ENCODE measurements at places on chromosomes 7 and 10. TPM values are rescaled to one million over a fixed set of nuclear protein-coding genes. Genes with fewer than 3 reads are reported as not detected.

- H3K4me1 ChIP-seq, result no peaks in the 10 kb centered on the region
- H3K4me3 ChIP-seq, result no peak overlapping the region
- no peaks in the 10 kb centered on the region for H3K27me3 ChIP-seq
- no peak for DNase-seq
- H3K36me3 ChIP-seq, result no peaks in the 10 kb centered on the region
Measured at GRCh38 chr10:109358325-109358724, 565.0 kb downstream of the XPNPEP1 start.

GRCh38 chr10:102139281-102140110, 6.7 kb downstream of the PPRC1 start:
- DNase-seq, result no peak
- peaks cover 28% of the 10 kb centered on the region for H3K4me1 ChIP-seq
- no peak overlapping the region for H3K4me3 ChIP-seq
- no peak overlapping the region for H3K27ac ChIP-seq

DNA sequence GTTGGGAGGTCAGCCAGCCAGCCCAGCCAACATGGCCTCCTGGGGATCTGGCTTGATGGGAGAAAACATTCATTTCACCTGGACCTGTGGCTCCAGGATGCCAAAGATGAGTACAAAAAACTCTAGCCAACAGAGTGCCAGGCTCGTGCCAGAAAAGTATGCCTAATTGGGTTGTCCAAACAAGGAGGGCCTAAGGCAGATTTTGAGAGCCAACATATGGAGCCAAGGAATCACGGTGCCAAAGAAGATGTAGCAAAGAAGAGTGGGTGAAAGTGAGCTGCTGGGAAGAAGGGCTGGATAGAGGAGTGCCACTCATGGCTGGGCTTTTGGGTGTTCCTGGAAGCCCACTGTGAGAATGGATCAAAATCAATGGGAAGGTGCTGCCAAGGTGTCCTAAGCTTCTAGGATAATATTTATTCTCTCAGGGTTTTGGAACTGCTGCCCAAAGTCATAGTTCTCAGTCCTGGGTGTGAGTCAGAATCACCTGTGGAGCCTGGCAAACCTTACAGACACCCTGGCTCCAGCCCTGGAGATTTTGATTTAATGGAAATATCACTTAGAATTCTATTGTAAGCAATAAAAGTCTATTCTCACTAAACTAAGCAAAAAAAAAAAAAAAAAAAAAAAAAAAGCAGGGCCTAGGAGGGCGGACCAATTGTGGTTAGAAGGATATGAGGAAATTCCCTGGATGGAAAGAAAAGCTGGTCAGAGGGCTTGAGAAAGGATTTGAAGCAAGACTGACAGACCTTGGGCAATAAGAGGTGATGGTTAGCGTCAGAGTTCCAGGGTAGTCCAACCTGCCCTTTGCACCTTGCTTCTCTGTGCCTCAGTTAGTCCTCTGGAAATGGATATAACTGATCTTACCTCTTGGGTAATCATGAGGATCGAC, 182.2 kb upstream of the PRR15 start:
- H3K27ac ChIP-seq, result no peak overlapping the region
- no peaks in the 10 kb centered on the region for H3K4me1 ChIP-seq
- no peaks in the 10 kb centered on the region for H3K27me3 ChIP-seq
- no peak overlapping the region for H3K4me3 ChIP-seq
- no peak for DNase-seq

- DNase-seq, result no peak
- H3K4me1 ChIP-seq, result no peaks in the 10 kb centered on the region
- no peak overlapping the region for H3K27ac ChIP-seq
- H3K27me3 ChIP-seq, result no peaks in the 10 kb centered on the region
- no peak overlapping the region for H3K4me3 ChIP-seq
Measured at GRCh38 chr10:130808686-130809085, 502.8 kb downstream of the TCERG1L start.

GRCh38 chr7:64630496-64630895, 35.4 kb upstream of the ZNF107 start:
- no peaks in the 10 kb centered on the region for H3K27me3 ChIP-seq
- H3K4me3 ChIP-seq, result no peak overlapping the region
- no peak overlapping the region for H3K27ac ChIP-seq
- H3K4me1 ChIP-seq, result no peaks in the 10 kb centered on the region
- DNase-seq, result no peak

DNA sequence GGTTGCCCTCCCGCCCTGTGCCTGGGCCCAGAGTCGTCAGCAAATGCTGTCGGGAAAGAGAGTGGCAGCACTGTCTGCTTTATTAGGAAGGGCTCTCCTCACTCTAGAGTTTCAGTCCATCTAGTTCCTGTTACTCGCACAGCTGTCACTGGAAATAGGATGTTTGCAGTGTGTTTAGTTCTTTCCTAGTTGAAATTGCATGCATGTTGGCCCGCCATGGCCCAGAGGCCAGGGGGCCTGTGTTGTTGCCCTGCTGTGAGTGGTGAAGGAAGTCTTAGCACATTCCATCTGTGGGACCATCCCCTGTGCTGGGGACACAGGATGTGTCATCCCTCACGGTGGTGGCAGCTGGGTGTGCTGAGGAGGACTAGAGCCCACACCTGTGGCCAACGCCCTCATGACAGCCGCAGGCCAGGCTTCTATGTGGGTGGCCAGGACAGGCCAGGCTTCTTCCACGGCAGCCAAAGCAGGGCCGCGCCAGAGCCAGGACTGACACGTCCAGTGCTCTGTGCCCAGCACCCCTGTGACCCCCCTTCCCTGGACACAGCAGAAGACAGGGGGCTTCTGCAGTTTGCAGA, 45.4 kb downstream of the ZNF467 start:
- no peaks in the 10 kb centered on the region for H3K27me3 ChIP-seq
- peaks cover 44% of the 10 kb centered on the region for H3K36me3 ChIP-seq
- no peak for DNase-seq
- no peak overlapping the region for H3K27ac ChIP-seq

GPC2 gene
- total RNA-seq, result 7.0 TPM

COL1A2 gene
- not detected for total RNA-seq
